Stimulated activated CD8-positive, alpha-beta memory T cell treated with anti-CD3 and anti-CD28 coated beads, Interleukin-2, amount 100 ng/mL, for 1 hour (primary cell): ENCODE measurements at places on chromosomes 3 and 15.

- DNase-seq: no peak
Measured at GRCh38 chr3:39143051-39143885, 10.1 kb downstream of the CSRNP1 start.

DNA sequence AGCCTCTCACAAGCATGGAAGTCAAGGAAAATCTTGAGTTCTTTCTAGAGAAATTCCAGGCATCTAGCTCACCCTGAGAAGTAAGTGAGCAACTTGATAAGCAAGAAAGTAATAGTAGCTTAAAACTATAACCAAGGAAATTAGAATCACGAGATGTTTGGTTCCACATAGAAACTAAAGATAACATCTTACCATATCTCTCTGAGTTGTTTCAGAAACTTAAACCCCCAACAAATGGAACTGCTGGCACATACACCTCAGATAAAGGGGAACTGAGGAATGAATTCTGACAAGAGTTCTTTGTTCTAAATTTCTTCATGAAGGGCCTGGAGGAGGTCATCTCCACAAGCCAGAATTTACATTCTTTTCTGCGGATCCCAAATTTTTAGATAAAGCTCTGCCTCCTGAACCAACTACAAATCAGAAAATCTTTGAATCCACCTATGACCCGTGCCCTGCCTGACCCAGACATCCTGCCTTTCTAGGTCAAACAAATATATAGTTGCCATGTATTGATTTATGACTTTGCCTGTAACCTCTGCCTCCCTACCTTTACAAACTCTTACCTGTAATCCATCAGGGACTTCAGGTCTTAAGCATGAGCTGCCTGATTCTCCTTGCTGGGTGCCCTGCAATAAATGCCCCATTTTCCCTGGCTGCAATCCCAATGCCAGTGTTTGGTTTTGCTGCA lies 26.4 kb upstream of the ABHD17C start:
- DNase-seq: no peak

GRCh38 chr3:24802614-24803013 lies 308.0 kb upstream of the THRB start:
- no peak for DNase-seq

GRCh38 chr3:144923046-144923775 lies 951.6 kb downstream of the DIPK2A start:
- DNase-seq: no peak

DNA sequence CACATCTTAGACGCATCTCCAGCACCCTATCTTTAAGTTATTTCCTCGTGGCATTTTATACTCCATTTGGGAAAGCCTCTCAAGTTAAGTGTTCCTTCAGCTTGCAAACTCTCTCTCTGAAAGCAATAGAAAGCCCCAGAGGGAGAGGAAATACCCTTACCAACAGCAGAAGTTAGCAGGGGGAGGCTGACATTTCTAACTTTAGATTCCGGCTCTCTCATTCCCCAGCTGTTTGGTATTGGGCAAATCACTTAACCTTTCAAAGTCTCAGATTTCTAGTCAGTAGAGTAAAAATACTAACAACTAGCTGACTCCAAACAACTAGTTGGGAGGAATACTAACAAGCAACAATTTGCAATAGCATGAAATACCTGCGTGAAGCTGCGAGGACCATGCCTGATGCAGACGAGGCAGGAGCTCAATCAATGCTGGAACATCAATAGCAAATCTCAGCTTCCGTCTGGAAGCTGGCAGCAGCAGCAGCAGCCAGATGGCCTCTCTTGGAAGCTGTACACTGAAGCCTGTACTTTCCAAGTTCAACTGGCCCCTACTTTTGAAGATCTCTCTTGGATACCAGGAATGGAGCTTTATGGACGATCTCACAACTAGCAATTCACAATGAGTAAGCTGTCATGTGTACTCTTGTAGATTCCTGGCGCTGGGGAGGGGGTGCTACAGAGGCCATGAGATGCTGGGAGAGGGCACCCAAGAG lies 47.8 kb downstream of the THBS1 start:
- DNase-seq: no peak

GRCh38 chr3:19348500-19348899 lies 200.2 kb downstream of the KCNH8 start:
- no peak for DNase-seq

- no peak for DNase-seq
Measured at GRCh38 chr3:121894301-121894990, at the start of gene SLC15A2. SLC15A2 (plus strand) TSS chr3:121894401; CDS start chr3:121894477, 76 bp downstream.

- DNase-seq: no peak
Measured at GRCh38 chr3:82080792-82081191, 319.3 kb upstream of the GBE1 start.

- DNase-seq: no peak
Measured at GRCh38 chr3:111895071-111895470, 36.0 kb downstream of the PHLDB2 start.

DNA sequence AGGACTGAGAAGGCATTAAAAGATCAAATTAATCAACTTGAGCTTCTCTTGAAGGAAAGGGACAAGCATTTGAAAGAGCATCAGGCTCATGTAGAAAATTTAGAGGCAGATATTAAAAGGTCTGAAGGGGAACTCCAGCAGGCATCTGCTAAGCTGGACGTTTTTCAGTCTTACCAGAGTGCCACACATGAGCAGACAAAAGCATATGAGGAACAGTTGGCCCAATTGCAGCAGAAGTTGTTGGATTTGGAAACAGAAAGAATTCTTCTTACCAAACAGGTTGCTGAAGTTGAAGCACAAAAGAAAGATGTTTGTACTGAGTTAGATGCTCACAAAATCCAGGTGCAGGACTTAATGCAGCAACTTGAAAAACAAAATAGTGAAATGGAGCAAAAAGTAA lies 149.7 kb upstream of the LRRFIP2 start:
- no peak for DNase-seq

GRCh38 chr3:9696480-9697220 lies 7.0 kb upstream of the CPNE9 start:
- DNase-seq: no peak

DNA sequence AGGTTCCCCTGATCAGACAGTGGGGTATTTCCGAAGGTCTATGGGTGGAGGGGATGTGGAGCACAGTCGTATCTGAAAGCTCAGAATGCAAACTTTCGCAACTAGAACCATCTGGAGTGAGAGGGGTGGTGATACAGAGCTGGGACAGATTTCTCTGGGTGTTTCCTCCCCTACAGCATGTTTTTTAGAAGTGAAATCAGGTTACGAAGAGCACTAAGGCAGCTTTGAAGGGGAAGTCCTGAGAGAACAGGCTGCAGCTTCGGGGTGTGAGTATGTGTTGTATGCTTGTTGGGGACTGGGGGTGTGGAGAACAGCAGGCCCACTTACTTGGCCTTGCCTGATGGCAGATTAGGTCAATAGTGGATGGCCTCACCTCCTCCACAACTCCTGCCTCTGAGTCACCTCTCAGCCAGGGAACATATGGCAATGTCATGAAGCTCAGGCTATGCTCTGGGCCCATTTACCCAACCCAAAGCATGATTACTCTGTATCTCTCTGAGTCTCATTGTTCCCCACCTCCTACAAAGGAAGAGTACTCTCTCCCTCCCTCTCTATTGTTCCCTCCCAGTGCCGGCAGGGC lies 107.2 kb upstream of the RASGRP1 start:
- no peak for DNase-seq

DNA sequence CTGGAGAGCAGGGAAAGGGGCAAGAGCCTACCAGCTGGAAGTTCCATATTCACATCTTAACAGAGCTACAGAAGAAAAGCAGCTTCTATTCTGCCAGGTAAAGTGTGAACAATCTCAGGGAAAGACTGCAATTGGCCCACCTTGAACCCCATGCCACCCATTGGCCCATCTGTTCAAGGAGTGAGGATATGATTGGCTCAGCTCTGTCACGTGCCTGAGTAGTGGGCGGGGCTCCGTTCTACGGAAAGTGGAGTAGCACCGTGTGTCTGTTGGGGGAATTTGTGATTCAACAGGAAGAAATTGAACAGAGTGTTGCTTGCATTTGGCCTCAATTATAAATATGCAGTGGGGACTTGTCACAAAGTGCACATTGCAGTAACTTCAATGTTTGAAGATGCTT lies 81.8 kb downstream of the MINAR1 start:
- no peak for DNase-seq

DNA sequence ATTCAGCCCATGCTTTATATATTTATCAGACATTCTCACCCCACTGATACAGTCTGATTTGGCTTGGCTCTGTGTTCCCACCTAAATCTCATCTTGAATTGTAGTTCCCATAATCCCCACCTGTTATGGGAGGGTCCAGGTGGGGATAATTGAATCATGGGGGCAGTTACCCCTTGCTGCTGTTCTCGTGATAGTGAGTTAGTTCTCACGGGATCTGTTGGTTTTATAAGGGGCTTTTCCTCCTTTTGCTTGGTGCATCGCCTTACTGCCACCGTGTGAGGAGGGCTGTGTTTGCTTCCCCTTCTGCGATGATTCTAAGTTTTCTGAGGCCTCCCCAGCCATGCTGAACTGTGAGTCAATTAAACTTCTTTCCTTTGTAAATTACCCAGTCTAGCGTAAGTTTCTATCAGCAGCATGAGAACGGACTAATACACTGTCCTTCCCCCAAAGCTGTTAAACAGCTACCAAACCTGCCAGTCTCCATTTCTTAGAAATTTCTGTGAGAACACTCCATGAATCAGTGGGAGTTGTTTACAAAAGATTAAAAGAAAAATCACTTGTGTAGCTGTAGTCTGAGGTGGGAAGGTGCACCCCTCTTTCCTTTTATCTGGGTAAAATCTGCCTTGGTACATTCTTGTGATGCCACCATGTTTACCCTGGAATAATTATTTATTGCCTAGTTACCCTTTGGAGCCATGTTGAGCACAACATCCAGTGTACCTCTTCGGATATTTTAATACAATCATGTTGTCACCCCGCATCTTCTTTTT lies 160.5 kb downstream of the THSD4 start:
- no peak for DNase-seq

DNA sequence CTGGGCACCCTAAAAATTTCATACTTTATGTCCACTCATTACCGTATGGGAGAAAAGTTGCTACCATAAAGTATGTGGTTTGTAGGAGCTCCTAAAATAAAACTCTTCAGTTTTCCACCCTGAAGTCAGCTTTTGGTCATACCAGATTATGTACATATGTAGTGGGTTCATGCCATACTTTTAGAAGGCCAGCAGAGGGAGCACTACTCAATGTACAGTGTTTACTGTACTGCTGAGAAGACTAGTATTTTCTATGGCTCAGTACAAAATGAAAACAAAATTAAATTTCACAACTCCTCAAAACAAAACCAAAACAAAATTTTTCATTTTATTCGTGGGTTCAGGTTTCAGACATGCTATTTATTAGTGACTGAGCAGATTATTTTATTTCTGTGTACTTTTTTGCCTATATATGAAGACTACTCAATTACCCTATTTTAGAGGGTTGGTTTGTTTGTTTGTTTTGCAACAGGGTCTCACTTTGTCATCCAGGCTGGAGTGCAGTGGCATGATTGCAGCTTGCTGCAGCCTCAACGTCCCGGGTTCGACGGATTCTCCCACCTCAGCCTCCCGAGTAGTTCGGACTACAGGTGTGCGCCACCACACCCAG lies 24.3 kb downstream of the NXPE3 start:
- peak; percentile 24 for DNase-seq

DNA sequence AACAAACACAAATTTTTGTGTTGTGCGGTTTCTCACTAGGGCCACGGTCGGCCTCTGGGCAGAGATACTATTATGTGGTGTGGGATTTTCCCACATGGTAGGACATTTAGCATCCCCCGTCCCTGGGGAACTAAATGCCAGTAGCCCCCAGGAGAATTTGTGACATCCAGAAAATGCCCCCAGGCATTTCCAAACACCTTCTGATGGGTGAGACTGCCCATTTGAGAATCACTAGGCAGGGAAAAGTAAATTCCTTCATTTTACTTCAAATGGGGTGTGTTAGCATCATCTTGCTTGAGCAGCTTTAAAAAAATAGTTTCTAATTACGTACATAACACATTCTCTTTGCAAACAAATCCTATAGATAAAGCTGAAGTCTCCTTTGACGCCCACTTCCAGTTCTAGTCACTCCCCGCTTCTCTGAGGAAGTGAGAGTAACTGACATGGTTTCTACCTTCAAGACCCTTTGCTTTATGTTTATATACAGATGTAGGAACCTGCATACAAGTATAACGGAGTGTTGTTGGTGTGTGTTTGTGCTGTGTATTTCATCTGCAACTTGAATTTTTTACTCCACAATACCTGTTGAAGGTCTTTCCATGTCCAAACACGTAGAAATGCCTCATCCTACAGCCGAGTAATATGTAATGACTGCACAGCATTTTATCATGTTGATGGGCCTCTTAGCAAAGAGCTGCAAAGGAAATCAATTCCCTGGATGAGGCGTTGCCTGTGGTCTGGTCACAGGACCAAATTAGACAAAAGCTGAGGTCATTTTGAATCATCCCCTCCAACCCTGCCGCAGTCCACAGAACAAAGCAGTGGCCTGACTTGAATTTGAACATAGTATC lies 31.4 kb upstream of the ZBTB38 start:
- no peak for DNase-seq

DNA sequence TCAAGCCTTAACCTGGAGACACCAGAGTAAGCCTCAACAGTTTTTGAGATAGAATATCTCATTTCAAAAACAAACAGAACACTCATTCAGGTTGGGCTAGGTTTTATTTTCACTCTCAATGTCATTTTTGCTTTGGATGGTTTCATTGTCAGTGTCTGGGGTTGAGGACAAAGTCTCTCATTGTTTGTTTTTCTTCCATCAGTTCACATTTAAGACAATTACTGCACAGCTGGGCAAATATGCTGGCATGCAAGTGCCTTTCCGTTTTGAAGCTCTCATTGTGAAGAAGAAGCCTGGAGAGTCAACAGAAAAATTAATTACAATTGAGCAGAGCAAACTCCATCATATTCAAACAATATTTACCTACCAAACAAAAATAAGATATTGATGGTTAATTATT lies 1050.0 kb downstream of the TBL1XR1 start:
- DNase-seq: no peak

- DNase-seq: no peak
Measured at GRCh38 chr3:66317750-66318376, 97.1 kb downstream of the SLC25A26 start.

DNA sequence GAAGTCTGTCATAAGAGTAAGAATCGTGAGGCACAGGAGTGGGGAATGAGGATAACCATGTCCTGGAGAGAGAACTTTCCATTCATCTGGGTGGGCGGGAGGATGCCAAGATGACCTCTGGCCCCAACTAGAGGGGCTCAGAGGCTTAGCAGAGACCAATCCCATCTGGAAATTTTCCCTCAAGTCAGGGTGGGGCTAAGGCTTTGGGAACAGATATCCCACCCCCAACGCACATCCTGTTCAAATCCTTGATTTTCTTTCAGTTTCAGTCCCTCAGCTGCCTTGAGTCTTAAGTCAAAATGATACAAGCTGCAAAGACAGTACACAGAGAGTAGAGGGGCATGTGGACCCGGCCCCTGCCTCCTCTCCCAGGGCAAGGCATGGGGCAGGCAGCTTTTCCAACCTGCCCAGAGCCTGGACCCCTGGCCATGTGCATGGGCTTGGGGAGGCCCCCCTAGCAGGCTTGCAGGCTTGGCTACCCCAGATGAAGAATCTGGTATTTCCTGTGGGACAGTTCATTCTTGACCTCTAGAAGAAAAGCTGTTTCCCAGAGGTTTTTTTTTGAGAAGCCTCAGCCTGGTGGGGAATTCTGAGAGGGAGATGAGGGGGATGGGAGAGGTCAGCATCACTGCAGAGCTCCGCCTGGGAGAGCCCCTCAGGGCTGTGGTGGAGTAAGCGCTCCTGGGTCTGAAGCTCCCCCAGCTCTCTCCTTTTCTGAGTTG lies 109.7 kb upstream of the HACD2 start:
- no peak for DNase-seq

- no peak for DNase-seq
Measured at GRCh38 chr3:9793161-9793781, 389 bp downstream of the ARPC4 start.
